Right lung (tissue), 10 donors: ENCODE measurements at places on chromosomes 13 and 19. TPM values are rescaled to one million over a fixed set of nuclear protein-coding genes. Genes with fewer than 3 reads are reported as not detected.

EDNRB gene
- 143 TPM for polyA plus RNA-seq

CALR3 gene
- polyA plus RNA-seq: 0.14 TPM

MZT1 gene
- polyA plus RNA-seq: 20.1 TPM

DNA sequence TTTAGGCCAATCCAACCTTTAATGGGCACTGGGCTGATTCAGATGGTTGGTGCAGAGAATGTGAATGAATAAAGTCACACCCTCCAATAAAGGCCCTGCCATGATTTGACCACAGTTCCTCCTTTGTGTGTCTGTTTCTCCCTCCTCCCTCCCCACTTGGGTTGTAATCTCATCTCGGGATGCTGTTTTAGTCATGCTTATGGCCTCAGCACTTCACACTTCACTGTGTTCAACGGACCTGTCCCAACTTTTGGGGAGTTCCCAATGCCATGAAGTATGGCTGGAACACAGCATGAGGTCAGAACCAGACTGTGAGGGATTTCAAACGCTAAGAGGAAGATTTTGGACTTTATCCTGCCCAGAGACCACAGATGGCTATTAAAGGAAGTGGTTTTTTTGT, 5.6 kb upstream of the RAB8A start:
- no peak for DNase-seq

- no peak for DNase-seq
Measured at GRCh38 chr19:17687141-17687856, 855 bp downstream of the UNC13A start.

DNA sequence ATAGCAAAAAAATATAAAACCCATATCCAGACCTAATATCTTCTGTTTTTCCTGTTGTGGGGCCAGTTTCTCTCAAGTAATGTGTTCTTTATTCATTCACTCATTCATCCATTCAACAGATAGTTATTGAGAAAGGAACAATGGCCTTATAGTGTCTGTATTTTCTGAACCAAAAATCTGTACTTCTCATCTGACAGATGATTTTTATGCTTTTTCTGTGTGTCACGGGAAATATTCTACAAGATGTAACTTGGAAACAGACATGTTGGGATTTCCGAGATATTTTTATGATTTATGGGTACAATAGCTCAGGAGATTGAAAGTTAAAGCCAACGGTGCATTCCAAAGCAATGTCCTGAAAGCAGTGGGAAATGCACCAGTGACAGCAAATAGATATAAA, 5.7 kb downstream of the ACOD1 start:
- DNase-seq: no peak

DNA sequence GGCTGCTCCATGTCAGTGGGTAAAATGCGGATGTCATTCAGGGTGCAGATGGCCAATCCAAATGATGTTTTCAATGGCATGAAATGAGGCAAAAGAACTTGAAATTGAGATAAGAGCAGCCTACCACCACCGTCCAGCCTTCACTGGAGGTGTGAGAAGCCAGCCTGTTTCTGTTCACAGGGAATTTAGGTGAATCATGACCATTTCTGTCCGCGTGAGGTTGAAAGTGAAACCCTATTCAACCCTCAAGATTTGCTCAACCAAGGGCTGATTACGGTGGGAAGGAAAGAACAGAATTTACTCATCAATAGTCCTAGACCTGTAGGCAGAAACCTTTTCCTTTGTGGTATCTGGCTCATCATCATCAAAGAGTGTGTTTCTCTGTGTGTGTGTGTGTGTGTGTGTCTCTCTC, 370.7 kb downstream of the COG6 start:
- DNase-seq: no peak
